ENCODE measurements at places on chromosomes 4 and X. TPM values are rescaled to one million over a fixed set of nuclear protein-coding genes. Genes with fewer than 3 reads are reported as not detected.

GRCh38 chrX:111100191-111100590 is 4.2 kb downstream of the PAK3 start:
- no peak for DNase-seq

DNA sequence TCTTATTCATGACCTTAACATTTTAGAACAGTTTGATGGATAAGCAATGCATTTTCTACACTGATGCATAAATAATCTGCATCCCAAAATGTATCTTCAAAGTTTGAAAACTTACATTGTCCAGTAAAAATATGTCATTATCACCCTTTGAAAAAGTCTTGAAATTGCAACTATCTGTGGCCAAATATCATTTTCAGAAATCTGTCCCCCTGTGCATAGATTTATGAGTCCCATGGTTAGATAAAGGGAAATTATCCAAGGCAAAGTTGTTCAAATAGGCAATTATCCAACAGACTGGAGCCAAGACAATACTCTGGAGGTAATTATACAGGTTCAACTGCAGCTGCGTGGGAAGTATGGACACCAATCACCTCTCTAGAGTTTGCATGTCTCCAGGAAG is 182.5 kb upstream of the INTU start:
- no peak for DNase-seq

Gene TMPRSS11D
- total RNA-seq, result not detected

- no peak for DNase-seq
Observed at GRCh38 chr4:24999392-25000089, 31.2 kb downstream of the LGI2 start.

- DNase-seq, result no peak
Observed at GRCh38 chr4:105607876-105608275, 55.5 kb downstream of the ARHGEF38 start.

Gene SHOX
- not detected for total RNA-seq

DNA sequence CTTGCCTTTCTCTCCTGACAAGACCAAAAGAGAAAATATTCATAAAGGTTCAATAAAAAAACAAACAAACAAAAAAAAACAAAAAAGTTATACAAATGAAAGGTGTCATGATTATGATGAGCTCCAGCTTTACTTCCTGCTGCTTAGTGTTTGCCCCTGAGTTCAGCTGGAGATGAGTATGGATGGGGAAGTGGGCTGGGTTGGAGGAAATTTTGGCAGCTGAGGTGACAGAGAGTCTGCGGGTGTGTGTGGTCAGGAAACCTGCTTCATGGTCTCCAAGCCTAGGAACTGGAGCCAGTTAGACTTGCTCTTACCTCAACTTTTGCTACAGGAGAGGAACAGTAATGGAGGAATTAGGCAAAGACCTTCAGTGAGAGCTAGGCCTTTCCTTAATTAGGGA is 4.3 kb upstream of the CYSLTR1 start:
- DNase-seq, result no peak

DNA sequence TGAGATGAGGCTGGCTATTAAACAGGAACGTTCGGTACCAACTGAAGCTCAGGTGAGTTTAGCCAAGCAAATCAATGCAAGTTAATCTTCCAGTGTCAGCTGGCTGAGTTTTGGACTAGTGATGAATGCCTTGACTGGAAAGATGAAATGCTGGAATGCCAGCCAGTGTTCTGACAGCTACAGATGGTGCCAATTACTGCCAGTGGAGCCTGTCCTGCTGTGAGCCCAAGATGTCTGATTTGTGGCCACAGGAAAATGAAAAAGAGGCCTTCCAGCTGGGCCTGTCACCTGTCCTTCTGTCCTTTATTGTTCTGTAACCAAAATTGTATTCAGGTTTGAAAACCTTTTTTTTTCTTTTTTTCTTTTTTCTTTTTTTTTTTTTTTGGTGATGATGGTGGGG is 223.1 kb downstream of the AFF2 start:
- no peak for DNase-seq

- DNase-seq, result no peak
Observed at GRCh38 chr4:142817442-142817841, 28.7 kb downstream of the INPP4B start.

- no peak for DNase-seq
Observed at GRCh38 chr4:143554728-143555597, 41.5 kb downstream of the SMARCA5 start.

DNA sequence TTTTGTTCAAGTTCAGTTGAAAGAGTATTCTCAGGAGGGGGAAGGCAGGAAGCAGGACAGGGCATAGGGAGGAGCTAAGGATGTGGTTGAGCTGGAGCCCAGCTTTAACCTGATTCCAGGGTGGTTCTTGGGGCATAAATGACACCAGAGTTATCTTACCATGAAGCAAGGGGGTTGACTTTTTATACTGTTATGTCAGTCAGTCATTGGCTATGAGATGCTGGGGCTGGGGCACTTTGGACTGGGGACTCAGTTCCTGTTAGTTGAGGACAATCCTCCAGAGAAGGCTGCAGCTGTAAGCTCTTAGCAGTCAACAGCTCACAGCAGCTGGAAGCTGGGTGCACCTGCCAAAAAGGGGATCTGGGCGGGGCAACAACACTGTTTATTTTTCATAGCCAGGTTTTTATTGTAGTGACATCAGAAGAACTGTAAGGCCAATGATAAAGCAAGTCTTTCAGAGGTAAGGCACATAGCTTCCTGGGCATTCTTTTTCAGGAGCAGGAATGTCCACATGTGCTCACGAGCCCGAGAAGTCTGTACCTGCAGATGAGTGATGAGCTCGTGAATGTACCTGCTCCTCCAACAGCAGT is 78.5 kb downstream of the MID1IP1 start:
- DNase-seq, result no peak

Data from natural killer cell treated with Interleukin-12 subunit alpha and Interleukin-12 subunit beta and Interleukin-15 and Interleukin-18, amount 100 ng/mL, for 72 hours (primary cell).